Fibroblast of the conjunctiva (primary cell): ENCODE measurements at places on chromosomes 7 and 10.

GRCh38 chr7:104327534-104327933, 869 bp upstream of the LHFPL3 start:
- no peak for DNase-seq

- DNase-seq = no peak
These were observed 46.8 kb downstream of the BAIAP2L1 start for GRCh38 chr7:98354052-98354451.

GRCh38 chr7:40922316-40922670, 780.6 kb downstream of the INHBA start:
- DNase-seq = peak; percentile 26

- DNase-seq = no peak
These were observed 506 bp downstream of the MCM10 start for GRCh38 chr10:13161857-13162271.

DNA sequence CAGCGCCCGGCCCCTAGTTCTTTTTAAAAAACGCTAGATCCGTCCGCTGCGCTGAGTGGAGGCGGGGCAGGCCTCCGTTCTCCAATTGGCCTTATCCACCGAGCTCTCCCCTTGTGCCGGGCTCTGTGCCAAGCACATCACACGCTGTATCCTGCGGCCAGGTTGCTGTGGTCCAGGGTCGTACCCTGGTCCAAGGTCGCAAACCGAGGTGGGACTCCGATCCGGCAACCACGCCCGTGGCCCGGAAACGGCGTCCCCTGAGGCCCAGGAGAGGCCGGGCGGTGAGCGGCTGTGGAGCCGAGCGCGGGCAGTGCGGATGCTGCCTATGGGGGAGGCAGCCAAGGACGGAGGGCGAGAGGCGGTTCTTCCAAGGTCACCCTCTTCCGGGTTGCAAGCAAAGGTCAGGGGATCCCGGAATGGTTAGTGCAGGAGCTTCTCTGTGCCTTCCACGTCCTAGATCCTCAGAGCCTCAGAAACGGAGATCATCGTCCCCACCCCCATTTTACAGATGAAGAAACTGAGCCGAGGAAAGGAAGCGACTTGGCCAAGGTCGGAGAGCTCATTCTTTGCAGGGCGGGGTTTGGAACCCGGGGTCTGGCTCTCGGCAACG, 72.4 kb upstream of the LRRC4 start:
- DNase-seq = no peak

DNA sequence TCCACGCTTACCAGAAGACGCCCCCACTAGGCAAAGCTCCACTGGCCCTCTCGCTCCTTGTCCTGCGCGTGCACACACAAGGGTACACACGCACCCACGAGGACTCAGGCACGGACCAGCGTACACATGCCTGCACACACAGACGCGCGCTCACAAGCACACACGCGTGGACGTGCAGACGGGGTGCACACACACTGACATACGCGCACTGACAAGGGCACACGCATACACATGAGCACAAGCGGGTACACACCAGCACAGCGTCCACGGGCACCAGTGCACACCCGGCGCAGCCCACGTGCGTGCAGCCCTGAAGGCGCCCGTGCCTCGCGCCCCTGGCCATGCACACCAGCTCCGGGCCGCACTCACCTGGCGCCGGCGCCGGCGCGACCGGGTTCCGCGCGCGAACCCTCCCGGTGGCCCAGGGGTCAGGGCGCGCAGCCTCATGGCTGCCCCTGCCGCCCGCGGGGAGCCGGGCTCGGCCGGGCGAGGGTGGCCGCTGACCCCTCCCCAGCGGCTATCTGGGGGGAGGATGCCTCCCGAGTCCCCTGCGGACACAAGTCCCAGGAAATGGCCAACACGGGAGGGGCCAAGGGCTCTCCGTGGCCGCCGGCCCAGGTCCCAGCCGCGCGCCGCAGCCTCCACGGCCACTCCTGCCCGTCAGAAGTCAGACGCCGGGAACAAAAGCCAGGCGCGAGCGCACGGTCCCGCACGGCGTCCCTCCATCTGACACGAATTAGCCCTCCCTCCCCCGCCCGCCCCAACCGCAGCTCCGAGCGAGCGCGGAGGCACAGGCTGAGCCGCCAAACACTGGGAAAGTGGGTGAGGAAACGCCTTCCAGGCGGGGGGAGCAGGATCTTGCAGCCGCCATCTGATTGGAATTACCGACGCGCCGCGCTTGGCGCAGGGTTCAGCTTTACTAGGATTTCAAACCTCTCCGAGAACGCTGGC, 45.0 kb downstream of the TNS3 start:
- DNase-seq = peak; percentile 67

GRCh38 chr7:134741907-134742635, 37.4 kb upstream of the CALD1 start:
- DNase-seq = no peak

DNA sequence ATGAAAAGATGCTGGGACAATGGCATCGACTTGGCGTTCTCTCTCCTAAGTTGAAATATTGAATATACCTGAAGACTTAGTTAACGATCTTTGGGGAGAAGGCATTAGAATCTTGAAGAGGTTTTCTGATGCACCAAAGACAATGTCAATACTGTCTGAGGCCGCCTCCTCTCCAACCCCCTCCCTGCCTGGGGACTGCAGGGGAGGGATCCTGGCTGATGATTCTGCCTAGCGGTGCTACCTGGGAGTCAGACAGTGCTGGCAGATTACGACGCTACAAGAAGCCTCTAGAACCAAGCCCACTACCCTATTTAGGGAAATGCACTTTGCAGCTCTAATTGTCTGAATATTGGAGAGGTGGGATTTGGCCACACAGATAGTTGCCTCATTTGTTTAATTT, 145.6 kb upstream of the HABP2 start:
- no peak for DNase-seq

GRCh38 chr10:24177636-24178035, 31.3 kb upstream of the KIAA1217 start:
- DNase-seq = no peak

DNA sequence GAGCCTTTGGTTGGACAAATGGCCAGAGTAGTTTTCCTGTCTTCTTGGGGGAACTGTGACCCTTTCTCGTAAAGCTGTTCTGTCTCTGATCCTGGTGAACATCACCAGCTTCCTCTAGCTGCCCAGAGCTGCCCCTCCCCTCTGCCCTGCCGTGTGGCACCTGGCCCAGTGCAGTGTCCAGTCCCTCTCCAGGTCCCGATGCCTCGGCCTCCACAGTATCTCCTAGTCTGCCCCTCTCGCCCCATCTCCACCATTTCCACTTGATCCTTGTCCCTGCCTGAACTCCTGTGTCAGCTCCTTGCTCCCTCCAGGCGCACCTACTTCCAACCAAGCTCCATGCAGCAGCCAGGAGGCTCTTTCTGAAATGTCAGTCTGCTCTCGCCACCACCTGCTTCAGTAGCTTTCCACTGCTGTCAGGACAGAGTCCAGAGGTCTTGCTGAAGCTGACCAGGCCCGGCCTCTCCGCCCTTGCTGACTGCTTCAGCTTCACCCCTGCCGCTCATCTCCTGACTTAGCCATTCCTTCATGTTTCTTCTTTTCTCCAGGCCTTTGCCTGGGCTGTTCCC, 133.6 kb downstream of the GRK5 start:
- no peak for DNase-seq

DNA sequence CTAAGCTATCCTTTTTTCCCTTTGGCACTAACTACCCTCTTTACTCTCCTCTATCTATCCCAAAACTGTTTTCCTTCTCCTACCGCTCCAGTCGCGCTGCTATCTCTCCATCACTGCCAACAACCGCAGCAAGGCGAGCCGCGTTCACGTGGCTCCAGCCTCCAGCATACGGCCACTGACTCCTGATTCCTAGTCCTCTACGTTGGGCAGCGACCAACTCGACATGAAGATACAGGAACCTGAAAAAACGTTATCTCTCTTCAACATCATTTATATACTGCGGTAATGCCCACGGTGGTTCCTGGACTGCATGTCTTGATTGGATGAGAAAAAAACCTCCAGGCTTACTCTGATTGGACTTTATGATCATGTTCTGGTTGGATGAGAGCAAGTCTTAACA, 129.5 kb downstream of the ZNF716 start:
- no peak for DNase-seq

- no peak for DNase-seq
These were observed 8.4 kb downstream of the GOLGA7B start for GRCh38 chr10:97858001-97858439.

- DNase-seq = no peak
These were observed 16.2 kb upstream of the EPHB6 start for GRCh38 chr7:142838461-142839213.

- DNase-seq = no peak
These were observed 39.3 kb upstream of the MKI67 start for GRCh38 chr10:128165536-128165935.

- no peak for DNase-seq
These were observed 139.8 kb upstream of the AOAH start for GRCh38 chr7:36863901-36864701.

DNA sequence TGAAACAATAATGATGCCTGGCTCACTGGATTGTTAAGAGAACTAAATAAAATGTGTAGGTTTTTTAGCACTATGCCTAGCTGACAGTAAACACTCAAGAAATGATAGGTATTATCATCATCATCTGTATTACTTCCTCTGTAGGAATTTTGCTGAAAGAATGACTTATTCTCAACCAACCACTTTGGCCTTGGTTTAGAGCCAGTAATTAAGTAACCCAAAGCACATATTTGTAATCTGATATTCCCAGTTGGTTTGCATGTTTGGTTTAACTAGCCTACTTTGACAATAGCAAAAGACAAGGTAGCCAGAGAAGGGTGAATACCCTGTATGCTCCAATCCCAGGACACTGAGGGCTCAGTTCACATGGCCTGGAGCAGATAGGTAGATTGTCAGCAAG, 34.4 kb downstream of the BCAP29 start:
- DNase-seq = peak; percentile 24

GRCh38 chr10:81876253-81877077, 1.5 kb downstream of the NRG3 start:
- DNase-seq = no peak

- DNase-seq = no peak
These were observed 90.7 kb upstream of the LRRC4 start for GRCh38 chr7:128121711-128122530.

- DNase-seq = peak; percentile 29
These were observed at the start of gene AQP1 for GRCh38 chr7:30911561-30911969. Gene AQP1 (plus strand): TSS chr7:30911853. CDS start chr7:30911910, 57 bp downstream.

DNA sequence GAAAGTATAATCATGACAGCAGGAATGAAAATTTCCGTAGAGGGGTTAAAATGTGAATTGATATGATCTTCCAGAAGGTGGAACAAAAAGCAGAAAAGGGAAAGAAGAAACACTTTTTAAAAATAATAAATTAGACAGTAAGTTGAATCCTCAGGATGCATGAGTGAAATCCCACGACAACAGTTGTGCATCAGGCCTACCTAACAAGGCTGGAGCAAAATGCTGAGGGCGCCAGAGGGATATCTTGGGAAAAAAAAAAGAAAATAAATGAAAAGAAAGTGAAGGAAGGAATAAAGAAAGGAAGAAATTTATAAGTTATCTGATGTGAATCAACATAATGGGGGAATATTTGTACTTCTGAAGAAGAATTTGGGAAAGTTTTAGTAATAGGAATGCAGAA, 13.0 kb upstream of the HUS1 start:
- DNase-seq = no peak

DNA sequence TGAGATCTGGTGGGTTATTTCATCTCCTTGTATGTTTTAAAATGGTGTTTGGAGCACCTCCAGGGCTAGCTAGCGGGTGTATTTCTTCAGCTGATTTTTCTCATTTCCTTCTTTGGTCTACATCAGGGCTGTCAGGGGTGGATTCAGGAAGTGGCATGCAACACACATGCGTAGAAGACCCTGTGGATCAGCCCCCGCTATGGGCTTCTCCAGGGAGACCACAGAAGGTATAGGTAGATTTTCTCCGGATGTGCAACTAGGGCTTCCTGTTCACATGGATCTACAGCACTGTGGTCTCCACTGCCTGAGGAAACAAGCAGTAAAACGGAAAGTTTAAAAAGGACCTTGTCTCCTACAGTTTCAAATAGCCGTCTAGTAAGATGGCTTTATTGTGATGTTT, 10.4 kb downstream of the NUB1 start:
- DNase-seq = no peak
